Endodermal cell (in vitro differentiated cells): ENCODE measurements at places on chromosomes 6 and 20.

DNA sequence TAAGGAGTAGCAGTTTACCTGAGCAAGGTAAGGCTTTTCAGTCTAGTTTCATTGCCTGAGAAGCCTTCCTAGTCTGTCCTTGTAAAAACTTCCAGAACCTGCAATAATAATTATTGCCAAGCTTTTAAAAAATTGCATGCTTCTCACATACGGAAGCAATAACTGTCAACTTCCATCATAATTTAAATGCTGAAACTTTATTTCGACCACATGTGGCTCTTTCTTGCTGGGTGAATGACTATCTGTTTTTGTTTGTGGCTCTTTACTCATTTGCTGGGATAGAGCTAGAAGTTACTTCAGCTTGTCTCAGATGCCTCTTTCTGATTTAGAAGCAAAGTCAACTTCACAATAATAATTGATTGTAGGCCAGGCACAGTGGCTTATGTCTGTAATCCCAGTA lies 95.9 kb upstream of the COL21A1 start:
- DNase-seq, result no peak

DNA sequence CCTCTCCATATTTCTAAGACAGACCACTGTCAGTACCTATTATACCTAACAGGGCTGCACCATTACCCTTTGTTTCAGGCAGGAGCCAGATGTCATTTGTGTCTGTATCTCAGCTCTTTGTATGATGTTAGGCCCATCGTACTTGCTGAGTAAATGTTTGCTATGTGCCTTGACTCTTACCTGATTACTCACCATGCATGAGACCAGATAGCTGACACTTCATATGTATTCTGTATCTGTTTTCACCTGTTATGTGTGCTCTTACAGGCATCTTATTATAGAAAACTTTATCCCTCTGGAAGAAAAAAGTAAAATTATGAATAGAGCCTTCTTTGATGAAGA lies 31.7 kb upstream of the ASXL1 start:
- no peak for DNase-seq

DNA sequence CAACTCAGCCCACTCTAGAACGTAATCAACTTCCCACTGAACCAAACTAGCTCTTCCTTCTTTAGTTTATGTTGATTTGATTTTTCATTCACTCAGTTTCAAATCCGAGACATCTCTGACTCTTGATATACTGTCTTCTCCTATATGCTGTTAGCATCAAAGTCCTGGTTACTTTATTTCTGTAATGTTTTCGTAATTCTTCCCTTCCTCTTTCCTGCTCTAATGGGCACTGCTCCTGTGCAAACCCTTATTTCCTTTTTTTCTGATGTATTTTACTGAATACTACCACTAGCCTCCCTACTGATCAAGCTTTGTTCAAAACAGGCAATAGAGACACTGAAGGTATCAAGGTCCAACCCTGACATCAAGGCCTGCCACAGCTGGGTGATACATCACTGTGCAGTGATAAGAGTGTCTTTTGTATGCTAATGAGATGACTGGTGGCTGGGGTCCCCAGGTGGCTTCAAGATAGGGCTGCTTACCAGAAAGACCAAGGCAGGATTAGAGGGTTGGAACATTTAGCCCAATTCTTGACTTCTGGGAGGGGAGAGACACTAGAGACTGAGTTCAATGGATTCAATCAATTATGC lies 95.2 kb downstream of the KIF13A start:
- no peak for DNase-seq

GRCh38 chr6:9398767-9399373 lies 963.5 kb upstream of the SLC35B3 start:
- DNase-seq, result peak; percentile 56

GRCh38 chr6:2940010-2940850 lies 31.1 kb downstream of the SERPINB6 start:
- DNase-seq, result peak; percentile 52

DNA sequence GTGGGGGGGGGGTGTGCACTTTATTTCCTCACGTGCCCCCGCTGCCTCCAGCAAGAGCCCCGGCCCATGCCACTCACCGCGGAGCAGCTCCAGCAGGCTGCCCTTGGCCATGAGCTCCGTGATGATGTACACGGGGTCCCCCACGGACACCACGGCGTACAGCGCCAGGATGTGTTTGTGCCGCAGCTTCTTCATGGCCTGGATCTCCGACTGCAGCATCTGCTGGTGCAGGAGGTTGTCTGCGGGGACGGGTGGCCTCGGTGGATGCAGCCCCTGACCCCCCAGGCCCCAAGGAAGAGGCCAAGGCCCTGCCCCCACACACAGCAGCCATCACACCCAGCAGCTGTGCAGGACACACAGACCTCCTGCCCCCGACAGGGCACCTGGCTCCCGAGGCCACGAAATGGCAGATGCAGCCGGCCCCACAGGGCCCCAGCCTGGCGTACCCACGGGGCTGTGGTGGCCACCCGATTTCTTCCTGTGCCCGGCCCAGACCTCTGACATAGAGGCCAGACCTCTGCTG lies 4.7 kb downstream of the PTK6 start:
- DNase-seq, result peak; percentile 36

DNA sequence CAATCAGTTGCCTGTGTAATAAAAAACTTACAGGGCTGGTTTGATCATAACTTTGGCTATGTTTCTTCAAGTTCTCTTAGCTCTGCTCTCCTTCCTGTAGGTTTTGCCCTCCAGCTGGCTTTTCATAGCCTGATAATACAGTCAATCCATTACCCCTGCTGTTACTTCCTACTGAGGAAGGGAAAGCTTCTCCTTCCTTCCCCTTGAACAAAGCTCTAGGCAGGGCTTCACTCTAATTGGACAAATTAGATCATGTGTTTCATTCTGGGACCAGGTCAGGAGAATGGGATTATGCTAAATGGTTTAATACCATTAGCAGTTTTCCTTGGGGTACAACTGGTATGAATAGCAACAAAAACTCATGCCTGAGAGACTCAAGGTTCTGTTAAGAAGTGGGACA lies 106.8 kb upstream of the MCHR2 start:
- DNase-seq, result no peak
